ENCODE measurements at places on chromosomes 1 and 21.

- DNase-seq: no peak
Measured at GRCh38 chr1:95426772-95427171, 192.8 kb downstream of the RWDD3 start.

- DNase-seq: no peak
Measured at GRCh38 chr1:24437631-24438396, 22.2 kb downstream of the NIPAL3 start.

- DNase-seq: no peak
Measured at GRCh38 chr1:87284456-87285240, 44.0 kb upstream of the LMO4 start.

GRCh38 chr1:192604979-192605620 lies 29.5 kb downstream of the RGS1 start:
- peak; percentile 84 for DNase-seq

DNA sequence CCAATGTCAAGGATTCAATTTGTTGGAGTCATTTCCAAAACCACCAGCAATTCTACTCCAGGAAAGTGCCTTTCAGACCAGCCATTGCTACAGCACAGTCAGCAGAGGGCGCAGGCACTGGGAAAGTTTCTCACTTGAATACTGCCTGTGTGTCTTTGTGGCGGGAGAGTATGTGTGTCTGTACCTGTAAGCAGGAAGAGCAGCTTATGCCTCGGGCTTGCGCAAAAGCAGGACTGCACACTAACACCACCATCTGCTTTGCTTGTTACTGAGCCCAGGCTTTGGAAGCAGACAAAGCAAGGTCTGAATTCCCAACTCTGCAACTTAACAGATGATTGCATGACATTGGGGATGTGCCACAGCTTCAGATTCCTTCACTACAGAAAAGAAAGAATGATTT lies 7.0 kb upstream of the CTSE start:
- peak; percentile 67 for DNase-seq
